ENCODE measurements at places on chromosomes 5 and 9. TPM values are rescaled to one million over a fixed set of nuclear protein-coding genes. Genes with fewer than 3 reads are reported as not detected.

DNA sequence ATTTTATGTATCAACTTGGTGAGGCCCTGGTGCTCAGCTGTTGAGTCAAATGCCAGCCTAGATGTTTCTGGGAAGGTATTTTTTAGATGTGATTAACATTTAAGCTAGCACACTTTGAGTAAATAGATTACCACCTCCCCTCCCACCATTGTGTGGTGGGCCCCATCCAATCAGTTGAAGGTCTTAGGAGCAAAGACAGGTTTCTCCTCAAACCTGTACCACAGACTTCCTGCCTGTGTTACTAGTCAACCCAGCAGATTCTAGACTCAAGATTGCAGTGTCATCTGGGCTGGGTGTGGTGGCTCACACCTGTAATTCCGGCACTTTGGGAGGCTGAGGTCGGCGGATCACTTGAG is 33.8 kb downstream of the MRPL36 start:
- no peak for DNase-seq

DNA sequence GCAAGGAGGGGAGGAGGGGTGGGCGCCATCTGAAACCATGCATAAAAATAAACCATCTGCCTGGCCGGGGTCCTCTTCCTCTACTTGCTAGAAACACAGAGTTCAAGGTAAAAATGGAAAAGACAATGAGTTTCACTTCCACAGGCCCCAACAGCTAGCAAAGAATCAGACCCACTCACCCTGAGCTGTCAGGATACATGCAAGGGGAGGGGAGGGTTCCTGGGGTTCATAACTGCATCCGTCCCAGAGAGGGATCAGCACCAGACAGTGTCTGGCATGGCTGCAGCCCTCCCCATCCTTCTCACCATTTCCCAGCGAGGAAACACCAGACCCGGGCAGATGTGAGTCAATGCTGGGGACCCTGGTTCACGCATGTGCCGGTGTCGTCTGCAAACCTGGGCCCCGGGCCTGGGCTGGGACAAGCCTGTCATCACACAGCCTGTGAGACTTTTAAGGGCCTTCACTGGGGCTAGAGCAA is 55.4 kb downstream of the SEMA4D start:
- DNase-seq, result no peak

DNA sequence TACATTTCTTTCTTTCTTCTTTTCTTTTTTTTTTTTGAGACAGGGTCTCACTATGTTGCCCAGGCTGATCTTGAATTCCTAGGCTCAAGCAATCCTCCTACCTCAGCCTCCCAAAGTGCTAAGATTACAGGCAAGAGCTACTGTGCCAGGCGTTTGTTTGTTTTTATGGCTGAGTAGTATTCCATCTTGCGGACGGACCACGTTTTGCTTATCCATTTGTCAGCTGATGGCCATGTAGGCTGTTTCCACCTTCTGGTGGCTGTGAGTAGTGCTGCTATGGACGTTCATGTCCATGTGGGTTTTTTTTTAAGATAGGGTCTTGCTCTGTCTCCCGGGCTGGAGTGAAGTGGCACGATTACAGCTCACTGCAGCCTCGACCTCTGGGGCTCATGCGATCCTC is 2.5 kb downstream of the DOK3 start:
- peak; percentile 52 for DNase-seq

DNA sequence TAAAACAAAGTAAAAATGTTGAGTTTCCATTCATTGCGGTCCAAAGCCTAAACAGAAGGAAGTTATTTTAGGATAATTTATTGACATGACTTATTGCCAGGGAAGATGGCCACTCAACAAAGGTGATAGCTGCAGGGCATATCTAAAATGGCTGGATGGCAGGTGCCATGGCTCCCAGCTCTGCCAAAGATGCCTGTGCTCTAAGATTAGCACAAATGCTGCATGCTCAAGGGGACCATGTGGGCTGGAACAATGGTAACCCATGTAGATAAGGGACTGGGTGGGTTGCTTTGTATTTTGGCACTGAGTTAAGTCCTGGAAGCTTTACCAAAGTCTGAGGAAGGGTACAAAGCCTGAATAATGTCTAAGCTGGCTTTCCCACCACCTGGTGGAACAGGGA is 95.5 kb upstream of the IFNK start:
- DNase-seq, result no peak

- DNase-seq, result peak; percentile 52
Measured at GRCh38 chr5:90161414-90161813, 248.1 kb downstream of the CETN3 start.

DNA sequence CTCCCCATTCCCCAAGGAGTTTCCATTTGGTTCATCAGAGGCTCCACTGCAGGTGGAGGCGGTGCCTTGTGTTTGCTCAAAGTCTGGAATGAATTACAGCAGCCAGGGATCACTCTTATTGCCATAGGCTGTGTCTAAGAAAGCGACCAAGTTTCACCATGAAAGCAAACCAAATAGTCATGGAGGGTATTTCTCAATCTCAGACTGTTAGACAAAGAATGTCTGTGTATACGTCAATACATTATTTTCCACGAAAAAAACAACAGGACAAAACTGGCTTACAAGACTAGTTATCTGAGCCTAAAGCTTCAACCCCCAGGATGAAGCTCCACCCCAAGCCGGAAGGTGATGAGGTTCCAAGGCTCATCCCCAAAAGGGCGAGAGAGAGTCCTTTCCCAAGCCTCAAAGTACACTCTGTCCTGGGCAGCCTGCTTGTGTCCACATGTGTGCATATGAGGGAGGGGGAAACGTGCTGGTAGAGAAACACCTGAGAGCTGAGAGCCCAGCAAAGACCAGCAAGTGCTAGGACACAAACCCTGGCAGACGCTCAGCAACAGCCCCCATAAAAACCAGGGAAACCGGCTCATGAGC is 4.3 kb downstream of the B4GALT1 start:
- DNase-seq, result no peak

DNA sequence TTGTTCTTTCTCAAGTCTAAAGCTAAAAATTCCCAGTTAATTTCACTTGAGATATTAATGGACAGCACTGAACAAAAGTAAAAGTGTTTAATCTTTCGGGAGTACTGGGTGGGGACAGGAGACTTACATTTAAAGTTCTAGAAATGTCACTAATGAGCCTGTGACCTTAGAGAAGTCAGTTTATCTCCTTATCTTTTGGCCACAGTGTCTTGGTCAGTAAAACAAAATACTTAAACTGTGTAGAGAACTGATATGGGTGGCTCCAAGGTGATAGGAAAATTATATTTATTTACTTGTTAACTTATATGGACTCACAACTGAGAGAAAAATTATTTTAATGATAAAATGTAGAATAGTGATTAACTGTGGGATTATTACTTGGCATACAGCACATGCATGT is 8.9 kb downstream of the IPO11 start:
- DNase-seq, result no peak

GRCh38 chr5:157506066-157506590 is 46.1 kb downstream of the NIPAL4 start:
- peak; percentile 53 for DNase-seq

GRCh38 chr5:72383280-72383679 is 63.1 kb downstream of the PTCD2 start:
- DNase-seq, result peak; percentile 44

GRCh38 chr5:57002959-57003485 is 51.1 kb upstream of the MIER3 start:
- DNase-seq, result no peak

GRCh38 chr5:65926893-65927292 is 518 bp downstream of the ERBIN start:
- peak; percentile 36 for DNase-seq

GRCh38 chr5:67879620-67880510 is 335.7 kb upstream of the PIK3R1 start:
- DNase-seq, result no peak

GRCh38 chr5:96703995-96704394 is 41.8 kb downstream of the CAST start:
- DNase-seq, result no peak

DNA sequence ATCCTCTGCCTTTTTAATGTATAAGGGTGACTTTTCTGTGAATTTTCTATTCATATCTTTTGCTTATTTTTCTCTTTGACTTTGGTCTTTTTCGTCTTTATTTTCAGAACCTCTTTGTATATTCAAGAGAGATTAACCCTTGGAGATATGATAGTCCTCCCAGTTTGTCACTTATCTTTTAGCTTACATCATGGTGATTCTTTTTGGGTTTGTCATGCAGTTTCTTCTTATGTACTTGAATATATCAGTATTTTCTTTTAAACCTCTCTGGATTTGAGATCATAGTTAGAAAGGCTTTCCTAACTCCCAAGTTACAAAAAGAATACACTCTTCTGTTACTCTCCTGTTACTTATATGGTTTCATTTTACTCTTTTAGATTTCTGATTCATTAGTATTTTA is 27.5 kb upstream of the GPR21 start:
- no peak for DNase-seq

GRCh38 chr5:81167078-81167477 is 66.0 kb upstream of the CKMT2 start:
- no peak for DNase-seq

GABRG2 gene
- total RNA-seq, result not detected

PLAC8L1 gene
- 0.20 TPM for total RNA-seq

KLHL3 gene
- 20.7 TPM for total RNA-seq

PCDHB7 gene
- 0.44 TPM for total RNA-seq

LRRC19 gene
- not detected for total RNA-seq

TRUB2 gene
- 22.4 TPM for total RNA-seq

Data from lung microvascular endothelial cell (primary cell).